Right ventricle myocardium inferior (tissue), 1 donor: ENCODE measurements at places on chromosomes 16 and 17.

DNA sequence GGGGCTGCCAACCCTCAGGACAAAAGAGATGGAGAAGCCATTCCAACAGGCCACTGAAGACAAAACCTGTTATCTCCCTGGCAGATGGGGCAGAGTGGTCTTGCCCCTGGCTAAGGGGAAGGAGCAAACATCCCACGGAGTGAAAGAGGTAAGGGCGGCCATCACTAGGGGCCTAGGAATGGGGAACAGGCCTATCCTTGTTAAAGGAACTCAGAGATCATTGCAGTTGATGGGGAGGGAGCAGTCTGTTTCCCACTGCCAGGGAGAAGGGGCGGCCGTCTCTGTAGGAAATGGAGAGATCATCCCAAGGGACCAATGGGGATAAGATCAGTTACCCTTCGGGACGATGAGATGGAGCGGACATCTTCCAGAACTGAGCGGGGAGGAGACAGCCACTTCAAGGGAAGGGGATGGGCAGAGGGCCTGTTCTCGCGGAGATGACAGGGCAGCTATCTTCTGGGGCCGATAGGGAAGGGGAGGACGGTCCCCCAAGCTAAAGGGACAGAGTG lies 581 bp upstream of the TMEM208 start:
- DNase-seq: no peak

DNA sequence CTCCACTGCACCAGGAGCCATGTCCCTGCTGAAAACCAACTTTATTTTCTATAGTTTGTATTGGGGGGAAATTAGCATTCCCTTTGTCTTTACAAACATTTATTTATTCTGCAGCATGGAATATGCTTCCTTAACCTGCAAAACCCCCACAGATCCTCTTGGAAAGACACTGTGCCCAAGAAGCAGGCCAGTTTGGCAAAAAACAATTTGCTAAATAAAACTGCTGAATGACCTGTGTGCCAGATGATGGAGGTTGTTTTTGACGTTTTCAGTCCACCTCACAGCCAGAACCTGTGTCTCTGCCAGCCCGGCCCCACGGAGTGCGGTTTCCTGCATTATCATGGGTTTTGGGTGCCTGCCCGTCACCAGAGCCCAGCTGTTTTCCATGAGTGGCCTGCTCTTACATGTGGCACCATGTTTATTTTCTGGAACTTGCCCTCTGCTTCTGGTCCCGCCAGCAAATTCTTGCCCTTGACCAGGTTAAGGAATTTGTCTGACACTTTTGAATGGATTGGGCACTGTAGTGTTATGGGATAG lies 26.4 kb downstream of the ORC6 start:
- DNase-seq: peak; percentile 82

GRCh38 chr17:35539659-35540026 lies 2.2 kb upstream of the SLFN12L start:
- no peak for DNase-seq

GRCh38 chr16:78583441-78583840 lies 484.0 kb downstream of the WWOX start:
- DNase-seq: no peak

DNA sequence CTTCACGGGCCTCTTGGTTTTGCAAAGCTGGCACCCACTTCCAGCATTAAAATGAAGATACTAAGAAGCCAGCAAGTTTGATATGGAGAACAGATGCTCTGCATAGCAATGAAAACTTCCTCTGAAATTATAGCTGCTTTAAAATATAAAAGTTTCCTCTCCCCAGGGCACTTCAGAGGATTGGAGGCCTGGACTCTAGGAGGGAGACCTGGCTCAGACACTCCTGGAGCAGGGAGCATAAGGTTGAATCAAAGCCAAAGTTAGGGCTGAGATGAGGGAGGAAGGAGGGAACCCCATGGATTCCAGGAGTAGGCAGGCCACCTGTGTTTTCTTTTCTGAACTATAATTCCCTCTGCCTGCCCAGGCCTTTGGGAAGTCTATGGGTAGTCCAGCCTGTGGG lies 176.0 kb upstream of the RPL38 start:
- no peak for DNase-seq

GRCh38 chr16:54140057-54140787 lies 146.4 kb downstream of the IRX3 start:
- no peak for DNase-seq

- no peak for DNase-seq
Measured at GRCh38 chr17:82148997-82149396, 51.0 kb upstream of the FASN start.

DNA sequence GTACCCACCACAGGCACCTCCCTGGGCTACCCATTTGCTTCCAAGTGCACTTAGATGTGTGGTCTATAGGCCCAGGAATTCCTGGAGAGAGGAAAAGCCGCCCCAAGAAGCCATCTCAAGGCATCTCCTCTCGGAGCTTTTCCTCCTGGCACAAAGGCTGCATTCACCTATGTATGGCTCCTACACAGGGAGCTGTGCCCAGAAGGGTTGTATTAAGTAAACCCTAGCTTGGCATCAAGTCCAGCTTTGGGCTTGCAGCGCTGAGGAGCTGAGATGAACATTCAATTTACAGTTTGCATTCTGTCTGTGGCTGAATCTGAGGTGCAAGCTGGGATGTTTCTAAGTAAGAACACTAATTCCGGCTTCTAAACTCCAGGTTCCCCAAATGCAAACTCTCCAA lies 81.3 kb downstream of the CDYL2 start:
- DNase-seq: no peak

DNA sequence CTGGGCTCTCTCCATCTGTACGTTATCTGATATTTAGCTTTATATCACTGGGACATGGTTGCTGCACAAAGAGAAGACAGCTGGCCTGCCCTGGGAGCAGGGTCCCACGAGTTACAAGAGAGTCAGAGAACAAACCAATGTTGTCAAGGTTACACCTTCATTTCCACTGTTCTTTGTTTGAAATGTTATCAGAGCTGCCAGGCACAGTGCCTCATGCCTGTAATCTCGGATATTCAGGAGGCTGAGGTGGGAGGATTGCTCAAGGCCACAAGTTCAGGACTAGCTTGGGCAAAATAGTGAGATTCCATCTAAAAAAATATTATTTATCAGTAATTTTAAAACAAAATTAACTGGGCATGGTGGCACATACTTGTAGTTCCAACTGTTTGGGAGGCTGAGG lies 34.6 kb downstream of the ATP6V0A1 start:
- DNase-seq: no peak

DNA sequence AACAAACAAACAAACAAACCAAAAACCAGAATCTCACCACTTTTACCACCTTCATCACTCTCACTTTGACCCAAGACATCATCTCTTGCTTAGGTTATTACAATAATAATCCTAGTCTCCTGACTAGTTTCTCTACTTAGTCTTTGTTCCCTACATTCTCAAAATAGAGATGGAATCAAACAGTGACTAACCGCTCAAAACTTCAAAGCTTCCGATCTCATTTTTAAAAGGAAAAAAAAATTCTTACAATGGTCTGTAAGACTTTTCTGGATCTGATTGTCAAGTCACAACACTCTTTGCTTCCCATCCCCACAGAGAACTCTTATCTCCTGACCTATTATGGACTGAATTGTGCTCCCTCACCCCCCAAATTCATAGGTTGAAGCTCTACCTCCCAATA lies 60.9 kb downstream of the SPAG9 start:
- no peak for DNase-seq
